ENCODE measurements at places on chromosomes 3 and 15. TPM values are rescaled to one million over a fixed set of nuclear protein-coding genes. Genes with fewer than 3 reads are reported as not detected.

KIF23 gene
- 0.76 TPM for total RNA-seq

CFAP44 gene
- total RNA-seq = 12.2 TPM

IL5RA gene
- total RNA-seq = 5.0 TPM

GRCh38 chr15:70412794-70413193, 315.1 kb upstream of the TLE3 start:
- no peak for DNase-seq

DNA sequence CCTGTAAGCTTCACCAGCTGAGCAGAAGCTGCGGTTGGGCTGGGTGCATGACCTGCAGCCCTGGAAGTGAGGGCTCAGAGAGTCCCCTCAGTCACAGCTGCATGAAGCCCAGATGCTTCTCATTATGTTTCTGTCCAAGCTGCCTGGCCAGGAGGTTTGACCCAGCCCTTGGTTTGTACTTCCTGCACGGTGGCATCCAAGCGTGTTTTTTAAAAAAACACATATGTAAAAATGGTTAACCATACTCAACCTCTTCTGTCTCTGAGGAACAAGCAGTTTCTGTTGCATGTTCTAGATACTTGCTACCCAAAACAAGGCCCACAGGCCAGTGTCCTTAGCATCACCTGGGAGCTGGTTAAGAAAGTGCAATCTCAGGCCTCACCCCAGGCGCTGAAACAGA, 76.0 kb upstream of the ATP10A start:
- DNase-seq = no peak

- no peak for DNase-seq
These were observed 6.1 kb downstream of the TRMT10C start for GRCh38 chr3:101567528-101568317.

DNA sequence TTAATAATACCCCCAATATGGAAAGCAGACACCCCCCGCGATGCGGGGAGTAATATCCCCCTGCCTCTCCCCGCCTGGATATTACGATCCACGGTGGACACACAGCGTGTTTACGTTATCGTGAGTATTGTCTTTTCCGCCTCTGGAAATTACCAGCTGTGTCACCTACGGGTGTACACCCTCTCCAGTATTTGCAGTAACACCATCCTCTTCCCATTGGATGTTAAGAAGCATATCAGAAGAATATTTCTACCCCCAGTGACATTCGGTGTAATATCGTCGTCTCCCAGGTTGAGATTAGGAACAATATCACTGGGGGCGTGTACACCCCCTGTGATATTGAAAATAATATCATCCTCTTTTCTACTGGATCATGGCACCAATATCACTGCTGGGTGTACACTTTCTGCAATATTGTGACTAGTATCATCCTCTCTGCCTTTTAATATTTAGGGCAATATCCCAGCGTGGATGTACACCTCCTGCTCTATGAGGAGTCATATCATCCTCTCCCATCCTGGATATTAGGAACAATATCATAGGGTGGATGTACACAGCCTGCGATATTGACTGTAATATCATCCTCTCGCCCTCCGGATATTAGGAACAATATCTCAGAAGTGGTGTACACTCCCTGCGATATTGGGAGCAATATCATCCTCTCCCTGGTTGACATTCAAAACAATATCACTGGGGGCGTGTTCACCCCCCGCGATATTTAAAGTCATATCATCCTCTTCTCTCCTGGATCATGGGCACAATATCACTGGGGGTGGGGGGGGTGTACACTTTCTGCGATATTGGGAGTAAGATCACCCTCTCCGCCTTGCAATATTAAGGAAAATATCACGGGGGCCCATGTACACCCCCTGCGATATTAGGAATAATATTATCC, 20.3 kb upstream of the BMF start:
- no peak for DNase-seq

GRCh38 chr3:120855665-120856437, 52.2 kb upstream of the STXBP5L start:
- DNase-seq = no peak

- DNase-seq = no peak
These were observed 77.1 kb downstream of the AKAP13 start for GRCh38 chr15:85457392-85457968.

Data from T-cell (primary cell).